Anterior cingulate cortex (tissue), 58 donors: ENCODE measurements at places on chromosomes 16 and 17.

- DNase-seq: peak; percentile 25
Measured at GRCh38 chr17:40538019-40538935, 27.0 kb downstream of the CCR7 start.

DNA sequence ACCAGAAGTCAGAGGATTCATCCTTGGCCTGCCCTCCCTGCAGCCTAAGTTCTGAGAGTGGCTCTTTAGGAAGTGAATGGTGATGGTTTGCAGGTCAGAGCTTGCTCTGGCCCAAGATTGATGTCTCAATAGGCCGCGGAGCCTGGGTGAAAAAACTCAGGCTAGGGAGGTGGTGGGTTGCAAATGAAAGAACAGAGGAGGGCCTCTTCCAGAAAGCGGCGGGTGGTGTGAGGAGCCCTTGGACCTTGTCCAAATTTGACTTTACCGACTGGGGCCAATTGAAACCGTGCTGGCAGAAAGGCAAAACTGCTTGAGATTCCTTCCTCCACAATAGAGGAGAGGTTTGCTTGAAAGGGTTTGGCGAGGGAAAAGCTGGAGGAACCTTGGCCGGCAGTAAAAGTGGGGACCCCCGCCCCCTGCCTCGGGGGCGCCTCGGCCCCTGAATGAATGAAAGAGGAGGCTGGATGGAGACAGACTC is 331.3 kb downstream of the SEC14L1 start:
- DNase-seq: no peak

GRCh38 chr16:72482695-72483094 is 310.7 kb upstream of the PMFBP1 start:
- DNase-seq: no peak

- DNase-seq: no peak
Measured at GRCh38 chr16:13829697-13830299, 90.2 kb upstream of the ERCC4 start.

DNA sequence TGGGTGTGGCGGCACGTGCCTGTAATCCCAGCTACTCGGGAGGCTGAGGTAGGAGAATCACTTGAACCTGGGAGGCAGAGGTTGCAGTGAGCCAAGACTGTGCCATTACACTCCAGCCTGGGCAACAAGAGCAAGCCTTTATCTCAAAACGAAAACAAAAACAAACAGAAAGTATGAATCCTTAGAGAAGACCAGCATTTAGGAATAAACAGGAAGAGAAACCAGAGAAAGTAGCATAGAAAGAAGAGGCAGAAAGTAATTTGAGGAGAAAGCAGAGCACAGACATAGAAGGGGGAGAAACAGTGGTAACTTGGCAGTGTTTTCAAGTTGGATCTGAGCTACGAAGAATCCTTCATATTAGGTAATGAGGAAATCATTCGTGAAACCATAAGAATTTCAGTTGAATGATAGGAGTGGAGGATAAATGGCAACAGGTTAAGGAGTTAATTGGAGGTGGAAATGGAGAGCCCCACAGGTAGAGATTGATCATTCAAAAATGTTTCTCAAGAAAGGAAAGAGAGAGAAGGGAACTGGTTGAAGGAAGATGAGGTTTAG is 9.7 kb upstream of the CCL2 start:
- no peak for DNase-seq

- no peak for DNase-seq
Measured at GRCh38 chr17:62084585-62084984, 19.5 kb upstream of the MED13 start.

- no peak for DNase-seq
Measured at GRCh38 chr17:55210292-55210691, 54.5 kb upstream of the HLF start.

- DNase-seq: no peak
Measured at GRCh38 chr17:78032166-78032565, 73.7 kb downstream of the TNRC6C start.

- no peak for DNase-seq
Measured at GRCh38 chr16:62846399-62847057, 810.3 kb upstream of the CDH8 start.

DNA sequence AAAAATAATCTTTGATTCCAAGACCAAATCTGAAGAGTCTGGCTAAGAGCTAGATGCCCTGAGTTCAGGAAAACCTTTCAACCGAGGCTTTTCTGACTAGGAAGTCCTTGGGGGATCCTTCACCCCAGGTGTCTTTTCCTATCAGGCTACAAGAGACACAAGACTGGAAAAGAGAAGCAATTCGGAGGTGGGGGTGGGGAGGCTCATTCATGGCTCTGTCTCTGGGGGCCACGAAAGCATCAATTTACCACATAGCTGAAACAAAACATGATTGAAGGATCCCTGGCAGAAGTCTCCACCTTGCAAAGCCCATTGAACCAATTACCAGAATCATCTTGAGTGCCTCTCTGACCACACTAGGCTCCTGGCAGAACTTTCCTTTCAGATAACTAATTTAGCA is 239.8 kb upstream of the SALL1 start:
- no peak for DNase-seq
